ENCODE measurements at places on chromosomes 2 and 18.

DNA sequence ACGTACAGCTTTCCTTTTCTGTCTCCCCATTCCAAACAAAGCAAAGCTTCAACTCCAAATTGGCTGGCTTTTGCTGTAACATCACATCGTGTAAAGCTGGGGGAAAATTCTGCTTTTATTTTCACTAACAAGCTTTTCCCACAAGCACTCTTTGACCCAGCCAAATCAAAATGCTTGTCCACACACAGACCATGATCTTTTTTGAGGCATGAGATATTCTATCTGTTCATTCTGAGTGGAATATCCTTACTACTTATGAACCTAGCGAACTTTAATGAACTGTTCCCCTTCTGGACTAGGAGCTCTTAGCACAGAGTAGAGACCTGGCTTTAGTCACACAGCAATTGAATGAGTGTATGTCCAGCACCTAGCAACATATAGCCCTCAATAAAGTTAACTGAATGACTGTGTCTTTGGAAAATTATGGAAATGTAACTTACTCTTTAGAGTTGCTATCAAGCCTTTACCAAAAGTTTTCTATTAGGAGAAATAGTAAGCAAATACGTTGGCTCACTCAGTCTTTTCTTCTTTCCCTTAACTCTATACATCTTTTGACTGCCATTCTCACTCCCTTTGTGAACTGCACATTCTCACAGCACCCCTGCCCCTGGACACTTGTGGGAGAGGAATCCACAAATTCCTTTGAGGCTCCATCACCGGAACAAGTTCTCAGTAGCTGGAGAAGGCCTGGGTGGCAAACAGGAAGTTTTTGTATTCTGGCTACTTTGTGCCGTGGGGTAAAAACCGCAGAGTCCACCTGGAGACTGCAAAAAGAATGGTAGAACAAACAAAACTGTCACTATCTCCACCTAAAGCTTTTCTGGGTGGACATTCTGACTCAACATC, 1.3 kb upstream of the UBE2E3 start:
- no peak for DNase-seq

DNA sequence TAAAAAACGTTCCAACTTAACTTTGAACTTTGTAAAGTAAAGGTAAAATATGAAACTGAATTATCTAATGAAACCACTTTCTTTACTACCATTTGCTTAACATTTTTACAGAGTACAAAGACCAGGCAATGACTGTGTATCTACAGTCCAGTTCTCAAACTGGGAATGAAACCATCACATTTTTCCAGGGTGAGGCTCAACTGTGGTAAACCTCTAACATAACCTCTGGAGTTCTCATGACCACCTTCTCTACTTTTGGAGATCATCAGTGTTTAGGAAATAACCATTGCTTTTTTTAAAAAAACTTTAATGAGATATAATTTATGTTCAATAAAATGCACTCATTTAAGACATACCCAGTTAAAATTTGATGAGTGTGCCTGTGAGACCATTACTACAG, 223.5 kb downstream of the RNF152 start:
- DNase-seq = no peak

DNA sequence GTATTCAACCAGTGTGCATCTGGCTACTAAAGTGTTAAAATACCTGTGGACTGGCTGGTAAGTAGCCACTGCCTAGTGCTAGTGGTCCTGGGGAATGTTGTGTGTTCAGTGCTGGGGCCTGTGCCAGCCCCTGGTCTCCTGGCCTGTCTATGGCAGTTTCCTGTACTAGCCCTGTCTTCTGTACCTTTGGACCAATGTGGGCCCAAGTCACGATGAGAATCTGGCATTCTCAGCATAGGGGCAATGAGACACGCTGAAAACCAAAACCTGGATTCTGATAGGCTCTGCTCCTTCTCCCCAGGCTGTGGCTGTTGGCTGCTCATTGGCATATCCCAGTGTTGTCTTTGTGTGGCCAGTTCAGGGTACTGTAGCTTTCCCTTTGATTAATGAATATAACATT, 170.4 kb downstream of the PTPRM start:
- no peak for DNase-seq

GRCh38 chr2:25692143-25692542, 18.8 kb upstream of the DTNB start:
- no peak for DNase-seq

GRCh38 chr18:77073336-77074093, 59.1 kb downstream of the MBP start:
- no peak for DNase-seq

DNA sequence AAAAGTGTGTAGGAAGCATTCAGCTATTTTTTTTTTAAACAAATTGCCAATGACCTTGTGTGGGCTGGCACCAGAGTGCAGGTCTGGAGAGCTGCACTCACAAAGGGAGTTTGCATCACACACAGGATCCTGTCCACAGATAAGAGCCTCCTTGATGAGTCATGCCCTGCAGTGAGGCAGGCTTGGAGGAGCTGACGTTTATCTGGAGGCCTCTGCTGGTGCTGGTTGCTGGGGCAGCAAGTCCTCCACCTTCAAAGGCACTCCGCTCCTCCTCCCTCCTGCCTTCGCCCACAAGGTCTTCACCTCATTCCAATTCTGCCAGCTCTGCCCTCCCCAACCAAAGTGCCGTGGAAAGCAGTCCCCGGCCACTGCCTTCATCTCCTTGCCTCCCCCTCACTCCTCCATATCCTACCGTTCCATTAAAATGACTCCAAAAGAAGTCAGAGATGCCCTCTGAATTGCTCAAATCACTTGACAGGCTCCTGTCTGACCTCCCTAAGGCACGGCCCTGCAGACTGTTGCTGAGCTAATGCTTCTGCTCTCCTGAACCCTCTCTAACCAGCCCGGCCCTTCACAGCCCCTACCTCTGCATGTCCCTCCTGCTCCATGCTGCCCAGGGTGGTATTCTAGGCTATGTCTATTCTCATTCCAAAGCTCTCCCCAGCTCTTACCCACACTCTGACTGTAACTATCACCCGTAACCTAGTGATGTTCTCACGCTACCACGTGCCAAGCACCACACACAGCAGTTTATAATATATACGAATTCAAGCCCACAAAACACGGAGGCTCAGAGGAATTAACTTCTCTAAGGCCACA, 30.9 kb downstream of the LONRF2 start:
- peak; percentile 84 for DNase-seq

GRCh38 chr2:101003278-101003775, 1.2 kb downstream of the RPL31 start:
- DNase-seq = no peak

DNA sequence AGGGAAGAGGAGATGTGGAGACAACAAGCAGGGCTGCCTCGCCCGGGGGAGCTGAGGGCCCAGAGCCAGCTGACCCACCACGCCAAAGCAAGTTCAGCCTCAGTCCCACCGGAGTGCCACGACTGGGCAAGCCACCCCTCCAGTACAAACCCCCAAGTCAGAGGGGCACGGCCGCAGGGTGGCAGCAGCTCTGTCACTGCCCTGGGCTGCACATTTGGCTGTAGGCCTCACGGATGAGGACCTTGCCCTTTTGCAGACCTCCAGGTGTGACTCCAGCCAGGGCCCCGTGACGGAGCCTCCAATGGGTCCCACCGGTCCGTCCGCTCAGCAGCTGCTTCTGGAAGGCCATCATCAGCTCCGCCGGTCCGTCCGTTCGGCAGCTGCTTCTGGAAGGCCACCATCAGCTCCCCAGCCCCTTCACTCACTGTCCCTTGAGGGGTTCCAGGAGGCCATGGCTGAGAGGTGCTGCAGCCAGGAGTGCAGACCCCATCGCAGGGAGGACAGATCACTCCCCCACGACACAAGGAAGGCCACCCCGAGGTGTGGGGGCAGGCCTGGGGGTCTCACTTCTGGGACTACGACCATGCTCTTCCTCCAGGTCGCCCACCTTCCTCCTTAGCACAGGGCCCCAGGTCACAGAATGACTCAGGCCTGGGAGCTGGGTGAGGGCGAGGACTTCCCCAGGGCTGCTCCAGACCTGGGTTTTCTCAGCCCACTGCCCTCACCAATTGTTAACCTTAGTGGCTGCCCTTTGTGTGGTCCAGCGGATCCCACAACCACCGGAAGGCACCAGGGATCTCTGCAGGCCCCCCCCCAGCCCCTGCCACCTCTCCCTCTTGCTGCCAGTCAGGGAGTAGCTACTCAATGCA, 24.6 kb upstream of the STK25 start:
- DNase-seq = no peak

DNA sequence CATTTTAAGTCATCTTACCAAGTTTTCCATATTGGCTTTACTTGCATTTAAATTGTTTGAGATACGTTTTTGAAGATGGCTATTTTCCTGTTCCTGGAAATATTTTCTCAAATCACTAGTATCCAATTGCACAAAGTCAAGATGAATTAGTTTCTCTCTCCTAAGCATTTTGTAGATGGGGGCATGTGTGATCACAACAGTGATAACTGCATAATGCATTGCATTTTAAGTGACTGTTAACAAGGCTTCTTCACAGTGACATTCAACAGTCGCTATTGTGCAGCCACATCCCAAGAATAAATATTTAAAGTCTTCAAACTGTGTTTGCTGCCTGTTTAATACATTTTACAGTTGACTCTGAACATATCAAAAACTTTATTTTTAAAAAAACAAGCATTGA, 694.2 kb upstream of the CDH7 start:
- DNase-seq = no peak

DNA sequence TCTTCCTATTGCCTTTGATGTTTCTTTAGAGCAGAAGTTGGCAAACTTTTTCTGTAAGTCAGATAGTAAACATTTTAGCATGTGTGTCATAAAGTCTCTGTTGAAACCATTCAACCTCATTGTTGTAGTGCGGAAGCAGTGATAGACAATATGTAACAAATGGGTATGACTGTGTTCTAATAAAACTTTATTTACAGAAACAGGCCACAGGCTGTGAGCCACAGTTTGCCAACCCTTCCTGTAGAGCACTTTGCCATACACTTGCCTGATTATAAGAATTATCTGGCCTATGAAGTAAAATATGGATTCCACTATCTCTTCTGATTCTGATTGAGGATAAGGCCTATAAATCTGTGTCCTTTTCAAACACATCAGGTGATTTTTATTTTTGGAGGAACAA, 237.4 kb downstream of the DOK6 start:
- DNase-seq = no peak

GRCh38 chr2:178298785-178299212, 104.5 kb downstream of the OSBPL6 start:
- no peak for DNase-seq

DNA sequence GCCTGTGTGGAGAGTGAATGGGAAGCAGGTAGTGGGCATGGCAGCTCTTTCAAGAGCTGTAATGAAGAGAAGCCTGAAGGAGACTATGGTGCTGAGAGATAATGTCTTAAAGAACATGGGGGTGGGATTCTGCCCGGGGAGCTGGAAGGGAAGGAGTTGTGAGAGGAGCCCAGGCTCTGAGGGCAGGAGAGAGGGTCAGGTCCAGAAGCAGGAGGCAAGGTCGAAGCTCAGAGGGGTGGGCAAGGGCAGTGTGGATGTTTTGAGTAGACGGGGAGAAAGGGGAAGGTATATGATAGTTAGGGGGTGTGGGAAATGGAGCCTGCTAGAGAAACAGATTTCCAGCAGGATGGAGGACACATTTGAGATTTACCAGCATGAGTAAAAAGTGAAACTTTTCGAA, 2.1 kb downstream of the CAPN10 start:
- DNase-seq = no peak

GRCh38 chr2:196217116-196217515, 45.7 kb upstream of the STK17B start:
- DNase-seq = no peak

GRCh38 chr2:51959696-51960095, 927.8 kb upstream of the NRXN1 start:
- no peak for DNase-seq

GRCh38 chr2:105515581-105516415, 116.9 kb upstream of the FHL2 start:
- no peak for DNase-seq

DNA sequence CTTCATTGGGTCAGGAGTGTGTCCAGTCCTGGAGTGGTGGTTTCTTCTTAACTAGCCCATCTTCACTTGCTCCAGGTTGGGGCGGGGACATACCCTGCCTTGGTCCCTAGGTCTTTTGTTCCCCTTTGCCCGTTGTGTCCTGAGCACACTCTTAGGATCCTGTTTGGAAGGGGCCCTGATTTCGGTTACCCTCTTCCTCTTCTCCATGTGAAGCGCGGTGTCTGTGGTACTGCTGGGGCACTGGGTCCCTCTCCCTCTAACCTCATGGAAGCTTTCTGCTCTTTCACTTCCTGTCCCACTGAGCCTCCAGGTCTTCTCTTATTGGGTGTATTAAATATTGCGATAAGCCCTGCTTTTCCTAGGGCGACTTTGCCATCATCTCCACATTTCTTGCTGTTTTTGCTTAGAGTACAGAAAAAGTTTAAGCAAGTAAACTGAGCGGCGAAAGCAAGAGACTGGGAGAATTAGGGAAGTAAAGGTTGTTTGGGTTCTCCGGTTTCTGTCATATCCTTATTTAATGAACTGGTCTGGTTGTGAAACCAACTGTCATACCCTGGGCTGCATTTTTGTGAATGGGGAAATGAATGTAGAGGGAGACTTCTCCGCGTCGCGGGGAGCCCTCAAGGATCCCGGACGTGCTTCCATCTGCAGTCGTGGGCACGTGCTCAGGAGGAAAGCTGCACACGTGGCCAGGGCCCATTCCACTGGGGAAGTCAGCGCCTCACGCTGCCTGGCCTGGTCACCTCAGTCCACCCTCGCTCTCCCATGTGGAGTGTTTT, 73.8 kb upstream of the B3GNT7 start:
- peak; percentile 79 for DNase-seq

DNA sequence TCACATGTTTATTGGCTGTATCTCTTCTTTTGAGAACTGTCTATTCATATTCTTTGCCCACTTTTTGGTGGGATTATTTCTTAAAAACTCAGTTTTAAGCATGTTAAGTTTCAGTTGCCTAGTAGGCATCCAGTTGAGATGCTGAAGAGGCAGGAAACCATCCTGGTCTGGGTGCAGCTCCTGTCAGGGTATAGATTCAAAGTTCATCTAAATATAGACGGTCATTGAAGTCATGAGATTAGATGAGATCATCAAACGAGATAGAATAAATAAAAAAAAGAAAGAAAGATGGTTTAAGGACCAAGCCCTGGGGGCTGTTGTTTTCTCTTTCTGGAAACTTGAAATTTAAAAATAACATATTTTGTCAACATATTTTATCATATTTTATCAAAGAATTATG, 9.2 kb upstream of the DNAH7 start:
- no peak for DNase-seq

DNA sequence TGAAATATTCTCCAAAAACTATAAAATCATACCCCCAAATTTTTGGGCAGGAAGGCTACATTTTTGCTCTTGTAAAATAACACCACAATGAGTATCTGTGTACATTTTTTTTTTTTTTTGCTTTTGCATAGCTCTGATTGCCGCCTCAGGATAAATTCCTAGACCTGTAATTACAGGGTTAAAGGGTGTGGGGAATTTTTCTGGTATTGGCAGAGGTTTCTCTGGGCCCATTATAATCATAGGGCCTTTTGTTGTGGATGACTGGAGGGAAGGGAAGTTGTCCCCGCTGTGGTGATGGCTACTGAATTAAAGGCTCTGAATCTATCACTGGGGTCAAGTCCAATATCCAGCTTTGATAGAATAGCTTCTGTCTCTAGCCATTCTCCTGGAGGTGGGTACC, 26.6 kb downstream of the CCDC195 start:
- DNase-seq = no peak

All from Kasumi-1 (cell line).